ENCODE measurements at places on chromosomes 4 and X. TPM values are rescaled to one million over a fixed set of nuclear protein-coding genes. Genes with fewer than 3 reads are reported as not detected.

GRCh38 chr4:168794092-168794707, 215.9 kb downstream of the CBR4 start:
- DNase-seq, result no peak

Gene LIMCH1
- not detected for total RNA-seq

Gene CT45A10
- total RNA-seq, result not detected

Gene AFM
- not detected for total RNA-seq

GRCh38 chr4:158229768-158230167, 19.5 kb downstream of the TMEM144 start:
- no peak for DNase-seq

DNA sequence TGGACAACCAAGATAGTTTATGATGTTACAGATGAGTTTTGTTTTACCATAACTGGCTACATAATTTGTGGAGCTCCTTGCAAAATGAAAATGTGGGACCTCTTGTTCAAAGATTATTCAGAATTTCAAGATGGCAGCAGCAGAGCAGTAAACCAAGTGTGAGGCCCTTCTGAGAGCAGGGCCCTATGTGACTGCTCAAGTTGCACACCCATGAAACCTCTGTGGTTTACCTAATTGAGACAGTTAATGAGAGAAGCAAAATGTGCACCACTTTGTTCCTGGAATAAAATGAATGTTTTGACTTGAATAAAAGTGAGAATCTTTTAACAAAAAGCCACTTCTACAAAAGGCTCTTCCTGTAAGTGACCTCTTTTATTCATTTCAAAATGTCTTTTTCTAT, 519.2 kb downstream of the RPA4 start:
- no peak for DNase-seq

Gene PCDH10
- not detected for total RNA-seq

All from activated CD4-positive, alpha-beta memory T cell treated with anti-CD3 and anti-CD28 coated beads, Interleukin-2, amount 10 ng/mL, durations not matched to agents 7 days and 5 days (primary cell).